ENCODE measurements at places on chromosomes 13 and 19.

- no peak for DNase-seq
These were observed 13.3 kb upstream of the PRKD2 start for GRCh38 chr19:46730187-46730586.

DNA sequence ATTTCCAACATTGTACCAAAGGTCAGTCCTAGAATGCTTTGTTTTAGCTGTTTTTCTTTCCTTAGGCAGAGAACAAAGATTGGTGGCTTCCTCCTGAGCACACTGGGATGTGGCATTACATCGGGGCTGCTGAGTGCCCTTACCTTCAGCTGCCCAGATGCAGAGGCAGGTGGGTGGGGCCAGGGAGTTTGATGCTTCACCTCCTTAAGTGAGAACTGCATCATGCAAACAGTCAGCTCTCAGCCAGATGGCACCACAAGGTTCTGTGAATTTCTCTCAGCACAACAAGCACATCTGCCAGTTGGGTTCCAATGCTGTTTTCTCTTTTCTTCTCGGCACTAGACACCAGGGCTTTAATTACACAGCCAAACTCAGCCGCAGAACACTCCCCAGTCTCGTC lies 87.4 kb upstream of the UBL3 start:
- no peak for DNase-seq

- no peak for DNase-seq
These were observed 140.9 kb upstream of the UBL3 start for GRCh38 chr13:29991343-29991742.

GRCh38 chr19:17339088-17339741 lies 1.9 kb downstream of the GTPBP3 start:
- DNase-seq: no peak

GRCh38 chr19:12703046-12703445 lies 6.6 kb upstream of the FBXW9 start:
- DNase-seq: no peak

DNA sequence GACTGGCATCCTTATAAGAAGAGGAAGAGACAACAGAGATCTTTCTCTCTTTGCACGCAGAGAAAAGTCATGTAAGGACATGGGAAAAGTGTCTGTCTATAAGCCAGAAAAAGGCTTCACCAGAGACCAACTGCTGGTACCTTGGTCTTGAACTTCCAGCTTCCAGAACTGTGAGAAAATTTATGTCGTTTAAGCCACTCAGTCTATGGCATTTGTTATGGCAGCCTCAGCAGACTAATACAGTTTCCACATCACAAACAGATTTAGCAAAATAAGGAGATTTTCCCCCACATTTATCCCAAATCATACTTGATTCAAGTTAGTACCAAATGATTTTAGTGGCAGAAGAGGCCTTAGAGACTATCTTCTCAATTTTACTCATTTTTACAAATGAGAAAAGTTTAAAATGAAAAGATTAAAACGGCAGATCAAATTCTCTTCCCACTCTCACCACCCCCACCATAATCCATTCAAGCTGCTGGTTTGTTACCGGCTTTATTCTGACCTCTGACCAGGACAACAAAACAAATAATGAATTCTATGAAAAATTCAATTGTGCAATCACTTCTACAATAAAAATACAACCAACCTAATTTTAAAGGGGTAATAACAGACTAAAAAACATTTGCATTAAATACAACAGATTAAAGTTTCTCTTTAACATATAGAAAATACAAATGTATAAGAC lies 316.3 kb downstream of the TBC1D4 start:
- DNase-seq: no peak

GRCh38 chr19:14795078-14795721 lies 16.8 kb upstream of the ADGRE2 start:
- no peak for DNase-seq

DNA sequence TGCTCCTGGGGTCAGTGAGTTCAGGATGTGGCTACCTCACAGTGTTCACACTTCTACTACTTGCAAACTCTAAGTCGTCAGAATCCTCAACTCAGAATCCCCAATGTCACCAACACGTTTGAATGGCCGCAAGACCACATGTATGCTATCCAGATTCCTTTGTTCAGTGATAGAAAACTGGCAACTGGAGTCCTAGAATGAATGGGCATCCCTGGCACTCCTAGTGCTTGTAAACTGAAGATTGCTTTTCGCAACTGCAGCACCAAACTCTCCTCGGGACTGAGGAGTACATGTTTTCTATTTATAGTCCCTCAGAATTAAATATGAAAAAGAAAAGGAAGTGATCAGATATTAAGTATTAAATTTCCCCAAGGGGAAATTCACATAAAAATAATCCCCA lies 4.9 kb downstream of the SMAD9 start:
- no peak for DNase-seq

DNA sequence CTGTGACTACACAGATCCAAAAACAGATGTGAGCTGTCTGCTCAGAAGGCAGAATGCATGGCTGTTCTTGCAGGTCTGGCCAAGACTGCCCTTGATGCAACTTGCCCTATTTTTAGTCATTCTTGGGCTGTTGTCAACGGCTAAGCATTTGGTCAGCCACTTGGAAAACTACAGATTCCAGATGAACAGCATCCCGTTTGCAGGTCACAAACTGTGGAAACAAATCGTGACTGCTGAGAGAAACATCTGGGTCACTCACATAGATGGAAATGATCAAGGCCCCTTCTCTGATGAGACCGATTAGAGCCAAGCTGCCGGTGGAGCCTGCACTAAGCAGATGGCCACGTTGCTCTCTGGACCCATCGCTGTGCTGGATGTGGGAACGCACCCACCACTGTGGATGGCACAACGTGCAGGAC lies 15.4 kb upstream of the METTL21C start:
- DNase-seq: no peak

- no peak for DNase-seq
These were observed 20.4 kb downstream of the MPND start for GRCh38 chr19:4363571-4364304.

GRCh38 chr19:31064491-31064890 lies 284.7 kb downstream of the TSHZ3 start:
- DNase-seq: no peak
